ENCODE measurements at places on chromosomes 6 and 20.

- DNase-seq: no peak
Measured at GRCh38 chr20:17504898-17505635, 26.1 kb downstream of the BFSP1 start.

DNA sequence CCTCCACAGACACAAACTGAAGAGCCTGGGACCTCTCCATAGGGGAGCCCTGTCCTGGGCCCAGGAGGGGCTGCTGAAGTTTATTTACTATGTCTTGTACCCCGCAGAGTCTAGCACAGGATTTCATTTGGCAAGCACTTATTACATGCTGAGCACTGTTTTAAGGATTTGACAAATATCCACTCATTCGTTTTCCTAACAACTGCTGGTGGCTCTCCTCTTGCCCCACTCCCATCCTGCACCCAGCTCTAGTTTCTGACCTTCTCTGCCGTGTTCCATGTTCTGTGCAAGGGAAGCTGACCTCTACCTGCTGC lies 127.0 kb upstream of the MAFB start:
- no peak for DNase-seq

- no peak for DNase-seq
Measured at GRCh38 chr6:28211840-28212509, 13.1 kb upstream of the ZSCAN9 start.

- no peak for DNase-seq
Measured at GRCh38 chr20:11020712-11021111, 346.9 kb upstream of the JAG1 start.

DNA sequence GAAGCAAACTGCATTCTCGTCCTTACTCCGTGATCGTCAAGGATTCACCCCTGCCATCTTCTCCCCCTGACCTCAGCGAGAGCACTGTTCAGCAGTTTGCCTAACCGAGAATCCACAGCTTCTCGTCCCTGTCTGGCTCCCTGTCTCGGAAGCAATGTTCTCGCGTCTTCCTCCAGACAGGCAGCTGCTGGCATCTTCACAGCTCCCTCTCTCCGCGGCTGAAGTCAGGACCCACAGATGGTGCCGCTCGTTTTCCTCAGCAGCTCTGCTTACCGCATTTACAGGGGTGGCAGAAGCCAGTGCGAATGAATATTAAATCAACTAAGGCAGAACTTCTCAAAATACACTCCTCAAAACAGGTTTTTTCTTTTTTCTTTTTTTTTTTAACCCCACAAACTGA lies 18.9 kb upstream of the SLC22A2 start:
- DNase-seq: no peak

DNA sequence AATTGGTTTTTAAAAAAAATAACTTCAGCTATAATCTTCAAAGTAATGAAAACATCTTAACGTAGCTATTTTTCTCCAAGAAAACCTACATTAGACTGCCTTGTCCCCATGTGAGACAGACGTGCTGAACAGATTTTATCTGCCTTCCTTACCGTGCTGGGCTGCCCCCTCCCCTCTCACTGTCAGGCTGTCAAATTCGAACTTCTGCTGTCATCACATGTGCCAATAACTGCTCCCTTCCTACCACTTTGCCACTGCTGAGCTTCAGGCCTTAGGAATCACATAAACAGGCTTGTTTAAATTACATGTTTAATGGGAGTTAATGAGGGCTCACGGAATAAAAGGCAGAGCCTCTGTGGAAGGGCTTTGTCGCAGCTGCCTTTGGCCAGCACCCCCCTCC lies 77.0 kb upstream of the NHSL1 start:
- no peak for DNase-seq

GRCh38 chr6:88499845-88500699 lies 333.9 kb upstream of the CNR1 start:
- DNase-seq: no peak
